ENCODE measurements at places on chromosomes 6 and 20.

GRCh38 chr6:125508793-125509192, 207.0 kb upstream of the HDDC2 start:
- no peak for DNase-seq

DNA sequence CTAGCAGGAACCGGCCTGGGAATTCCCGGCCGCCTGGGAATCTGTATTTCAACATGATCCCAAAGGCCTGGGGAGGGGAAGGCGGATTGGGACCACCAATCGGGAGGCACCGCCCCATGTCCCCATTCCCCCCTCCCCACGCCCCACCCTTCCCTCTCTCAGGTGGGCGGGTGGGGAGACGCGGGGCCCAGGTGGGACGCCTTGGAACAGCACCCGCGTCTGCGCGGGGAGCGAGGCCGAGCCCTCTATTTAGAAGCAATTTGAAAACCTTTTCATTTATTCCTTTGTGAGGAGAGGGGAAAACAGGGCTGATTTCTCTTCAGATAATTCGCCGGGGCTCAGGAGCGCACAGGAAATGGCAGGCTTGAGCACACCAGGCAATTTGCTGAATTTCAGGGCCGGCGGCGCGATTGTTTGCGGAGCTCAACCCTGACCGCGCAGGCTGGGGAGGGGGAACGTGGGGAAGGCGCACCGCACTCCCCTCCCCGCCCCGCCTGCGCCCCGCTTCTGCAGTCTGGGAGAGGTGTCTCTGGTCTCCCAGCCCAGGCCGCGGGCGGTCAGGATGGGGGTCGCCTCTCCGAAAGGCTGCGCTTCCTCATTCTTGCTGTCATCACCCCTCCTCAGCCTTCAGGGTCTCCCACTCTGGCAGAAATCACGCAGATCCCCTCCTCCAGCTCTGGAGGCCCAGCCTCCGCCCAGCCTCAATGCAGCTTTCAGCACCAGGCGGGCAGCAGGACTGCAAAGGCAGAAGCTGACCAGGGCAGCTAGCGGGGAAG, 170.0 kb downstream of the GRM4 start:
- no peak for DNase-seq

DNA sequence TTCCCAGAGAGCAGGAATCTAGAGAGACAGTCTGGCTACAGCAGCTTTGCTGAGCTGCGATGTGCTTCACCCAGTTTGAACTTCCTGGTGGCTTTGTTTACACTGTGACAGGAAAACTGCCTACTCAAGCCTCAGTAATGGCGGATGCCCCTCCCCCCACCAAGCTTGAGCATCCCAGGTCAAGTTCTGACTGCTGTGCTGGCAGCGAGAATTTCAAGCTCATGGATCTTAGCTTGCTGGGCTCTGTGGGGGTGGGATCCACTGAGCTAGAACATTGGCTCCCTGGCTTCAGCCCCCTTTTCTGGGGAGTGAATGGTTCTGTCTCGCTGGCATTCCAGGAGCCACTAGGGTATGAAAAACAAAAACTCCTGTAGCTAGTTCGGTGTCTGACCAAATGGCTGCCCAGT, 91.0 kb upstream of the ESR1 start:
- DNase-seq, result no peak

DNA sequence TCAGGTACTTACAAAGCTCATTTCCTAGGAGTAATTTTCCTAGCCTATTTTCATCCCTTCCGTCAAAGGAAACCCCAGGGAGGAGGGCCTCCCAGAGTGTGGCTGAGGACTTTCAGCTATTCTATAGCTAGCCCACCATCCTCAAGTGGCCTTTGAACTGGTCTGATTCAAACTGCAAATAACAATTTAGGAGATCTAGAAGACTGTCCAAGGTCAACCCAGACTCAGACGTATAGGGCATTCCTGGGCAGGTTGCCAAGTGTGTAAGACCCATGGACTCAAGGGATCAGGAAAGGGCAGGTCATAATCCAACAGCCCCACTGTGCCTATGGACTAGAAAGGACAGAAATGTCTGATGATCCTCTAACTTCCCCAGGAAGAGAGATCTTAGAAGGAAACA, 2.1 kb upstream of the RRAGD start:
- no peak for DNase-seq

- no peak for DNase-seq
Measured at GRCh38 chr6:165096868-165097267, 212.5 kb downstream of the C6orf118 start.

GRCh38 chr6:170553534-170554012, 466 bp upstream of the PSMB1 start:
- DNase-seq, result no peak

DNA sequence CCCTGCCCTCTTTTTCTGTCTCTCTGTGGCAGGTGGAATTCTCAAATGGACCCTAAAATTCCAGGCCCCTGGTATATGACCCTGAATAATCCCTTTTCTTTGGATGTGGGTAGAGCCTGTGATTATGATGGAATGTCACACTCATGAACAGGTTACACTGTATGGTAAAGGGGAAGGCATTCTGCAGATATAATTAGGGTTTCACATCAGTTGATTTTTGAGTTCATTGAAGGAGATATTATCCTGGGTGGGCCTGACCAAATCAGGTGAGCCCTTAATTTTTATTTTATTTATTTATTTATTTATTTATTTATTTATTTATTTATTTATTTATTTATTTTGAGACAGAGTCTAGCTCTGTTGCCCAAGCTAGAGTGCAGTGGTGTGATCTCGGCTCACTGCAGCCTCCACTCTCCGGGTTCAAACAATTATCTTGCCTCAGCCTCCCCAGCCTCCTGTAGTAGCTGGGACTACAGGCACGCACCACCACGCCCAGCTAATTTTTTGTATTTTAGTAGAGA, 13.7 kb upstream of the STMND1 start:
- no peak for DNase-seq

DNA sequence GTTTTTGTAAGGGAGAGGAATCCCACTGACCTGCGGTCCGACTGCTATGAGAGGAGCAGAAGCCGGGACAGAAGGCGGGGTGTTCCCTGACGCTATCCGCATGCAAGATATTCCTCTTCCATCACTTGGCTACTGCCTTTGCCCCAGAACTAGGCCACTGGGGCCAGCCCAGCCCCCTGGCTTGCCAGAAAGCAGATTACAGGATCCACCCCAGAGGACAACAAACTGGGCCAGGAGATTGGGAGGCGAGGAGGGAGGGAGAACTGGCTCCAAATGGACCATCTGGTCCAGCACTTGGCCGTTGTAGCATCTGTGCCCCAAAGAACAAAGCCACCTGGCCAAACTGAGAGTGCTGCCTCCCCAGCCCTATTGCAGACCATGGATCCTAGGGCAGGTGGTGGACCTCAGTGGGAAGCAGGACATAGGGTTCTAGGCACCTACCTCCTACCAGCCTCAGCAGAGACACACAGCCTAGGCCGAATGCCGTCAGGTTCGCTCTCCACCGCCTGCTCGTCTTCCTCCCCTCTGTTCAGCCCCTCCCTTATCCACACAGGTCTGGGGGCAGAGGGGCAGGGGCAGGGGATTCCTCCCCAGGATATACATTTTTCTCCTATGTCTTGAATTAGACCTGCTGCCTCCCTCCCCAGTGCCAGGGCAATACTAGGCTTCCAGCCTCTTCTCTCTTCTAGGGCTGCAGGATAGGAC, 4.0 kb downstream of the MDGA1 start:
- DNase-seq, result no peak

GRCh38 chr6:48596830-48597229, 485.8 kb upstream of the PTCHD4 start:
- no peak for DNase-seq

DNA sequence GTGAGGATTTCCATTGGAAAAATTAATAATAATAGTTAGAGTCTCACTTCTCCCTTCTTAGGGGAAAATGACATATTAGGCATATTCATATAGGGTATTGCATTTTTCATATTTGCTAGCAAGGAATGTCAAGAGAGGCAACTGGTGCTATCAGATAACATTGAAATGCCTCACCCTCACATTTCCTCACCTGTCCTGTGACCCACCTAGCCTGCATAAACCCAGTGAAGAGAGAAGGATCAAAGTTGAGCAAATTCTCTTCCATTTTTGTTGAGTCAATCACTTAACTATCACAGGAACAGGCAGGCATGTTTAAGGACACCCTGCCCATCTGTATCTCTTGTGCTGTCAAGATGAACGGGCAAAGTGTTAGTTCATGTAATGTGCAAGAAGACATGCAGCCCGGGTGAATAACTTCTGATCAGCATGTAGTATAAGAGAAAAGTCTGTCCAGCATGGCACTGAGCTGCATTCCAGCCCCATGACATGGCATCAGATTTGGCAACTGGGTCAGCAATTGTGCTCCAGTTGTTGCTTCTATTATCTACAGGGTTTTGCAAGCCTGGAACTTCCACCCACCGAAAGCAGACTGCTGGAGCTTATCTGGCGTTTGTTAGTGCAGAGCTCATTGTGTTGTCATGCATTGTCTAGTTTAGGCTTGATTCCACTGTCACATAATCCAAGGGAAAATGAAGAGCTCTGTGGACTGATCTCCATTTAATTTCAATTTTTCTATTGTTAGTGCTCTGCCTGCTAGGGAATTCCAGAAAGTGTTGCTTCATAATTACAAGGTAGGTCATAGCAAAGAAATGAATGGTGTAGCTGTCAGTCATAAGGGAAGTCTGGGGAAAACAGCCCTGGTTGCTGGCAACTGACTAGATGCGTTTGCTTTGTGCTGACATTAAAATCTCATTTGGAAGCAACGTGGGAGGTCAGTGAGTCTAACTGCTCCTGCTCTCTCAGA, 138.4 kb upstream of the TNFAIP3 start:
- DNase-seq, result no peak

DNA sequence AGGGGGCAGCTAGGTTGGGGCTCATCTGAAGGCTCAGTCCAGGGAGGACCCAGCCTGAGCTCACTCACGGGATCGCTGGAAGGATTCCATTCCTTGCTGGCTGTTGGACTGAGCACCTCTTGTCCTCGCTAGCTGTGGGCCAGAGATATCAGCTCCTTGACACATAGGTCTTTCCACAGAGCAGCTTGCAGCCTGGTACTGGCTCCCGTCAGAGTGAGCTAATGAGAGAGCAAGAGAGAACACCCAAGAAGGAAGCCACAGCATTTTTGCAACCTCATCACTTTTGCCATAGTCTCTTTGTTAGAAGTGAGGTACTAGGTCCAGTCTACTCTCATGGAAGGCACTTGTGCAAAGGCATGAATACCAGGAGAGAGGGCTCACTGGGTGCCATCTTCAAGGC, 179.9 kb downstream of the CDC5L start:
- no peak for DNase-seq

GRCh38 chr6:1029141-1029540, 282.8 kb upstream of the FOXQ1 start:
- no peak for DNase-seq

DNA sequence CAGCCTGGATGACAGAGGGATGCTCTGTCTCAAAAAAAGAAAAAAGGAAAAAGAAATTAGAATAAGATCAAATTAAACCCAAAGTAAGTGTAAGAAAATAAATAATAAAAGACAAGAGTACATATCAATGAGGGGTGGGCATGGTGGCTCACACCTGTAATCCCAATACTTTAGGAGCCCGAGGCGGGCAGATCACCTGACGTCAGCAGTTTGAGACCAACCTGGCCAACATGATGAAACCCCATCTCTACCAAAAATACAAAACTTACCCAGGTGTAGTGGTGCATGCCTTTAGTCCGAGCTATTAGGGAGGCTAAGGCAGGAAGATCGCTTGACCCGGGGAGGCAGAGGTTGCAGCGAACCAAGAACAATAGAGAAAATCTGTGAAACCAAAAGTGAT, 14.9 kb upstream of the STAU1 start:
- DNase-seq, result no peak

DNA sequence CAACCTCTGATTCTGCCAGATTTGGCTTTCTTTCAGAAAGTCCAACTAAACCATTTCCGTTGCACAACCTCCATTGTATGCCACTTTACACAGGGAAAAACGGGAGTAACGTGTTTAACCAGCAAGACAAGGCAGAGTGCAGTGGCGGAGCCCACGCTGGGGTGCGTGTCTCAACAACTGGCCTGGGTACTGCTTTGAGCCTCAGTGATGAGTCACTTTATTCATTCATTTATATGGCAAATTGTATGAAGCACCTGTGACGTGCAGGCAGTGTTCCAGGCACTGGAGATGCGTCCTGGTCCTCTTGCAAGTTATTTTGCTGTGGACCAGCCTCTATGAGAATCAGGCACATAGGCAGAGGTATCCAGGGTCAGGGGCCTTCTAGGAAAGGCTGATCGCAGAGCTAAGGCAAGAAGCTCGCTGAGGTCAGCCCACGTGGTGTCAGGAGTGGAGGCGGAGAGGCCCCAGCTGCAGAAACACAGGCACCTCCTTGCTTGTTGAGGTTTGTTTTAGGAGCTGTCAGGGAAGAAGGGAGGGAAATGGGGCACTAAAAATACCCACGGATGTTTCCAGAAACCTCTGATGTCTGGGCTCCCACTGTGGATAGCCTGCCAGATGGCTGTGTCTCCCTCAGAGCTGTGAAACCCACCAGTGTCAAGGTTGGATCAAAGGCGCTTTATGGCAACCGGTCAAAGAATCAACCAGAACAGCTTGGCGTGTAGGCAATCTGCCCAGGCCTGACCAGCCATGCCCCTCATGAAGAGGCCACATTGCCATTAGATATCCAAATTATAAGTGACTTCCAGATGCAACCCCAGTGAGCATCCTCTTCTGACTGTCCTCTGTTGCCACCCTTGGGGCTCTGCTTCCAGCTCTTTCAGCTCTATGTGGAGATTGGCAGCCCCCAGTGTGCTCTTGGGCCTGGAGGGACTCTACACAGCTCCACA, 157.2 kb downstream of the CD83 start:
- no peak for DNase-seq

DNA sequence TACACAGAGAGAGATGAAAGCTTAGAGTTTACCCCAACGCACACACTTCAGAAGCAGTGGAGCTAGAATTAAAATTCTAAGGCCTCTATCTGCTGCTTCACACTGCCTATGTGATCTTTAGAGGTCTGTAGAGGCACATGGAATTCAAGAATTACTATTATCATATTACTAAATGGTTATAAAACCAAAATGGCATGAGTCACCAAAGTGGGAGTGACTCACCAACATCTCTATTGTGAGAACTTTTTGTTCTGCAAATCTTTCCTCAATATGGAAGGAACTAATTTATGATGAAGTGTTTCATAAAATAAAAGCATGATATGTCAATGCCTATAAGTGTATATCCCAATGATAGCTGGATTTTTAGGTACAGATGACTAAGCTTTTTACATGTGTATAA, 28.5 kb upstream of the TMEM244 start:
- no peak for DNase-seq
